GOT3 (cell line): ENCODE measurements at places on chromosomes 6 and 20.
A peak's percentile ranks its signal among the peaks of the same experiment; 100 is the strongest.

DNA sequence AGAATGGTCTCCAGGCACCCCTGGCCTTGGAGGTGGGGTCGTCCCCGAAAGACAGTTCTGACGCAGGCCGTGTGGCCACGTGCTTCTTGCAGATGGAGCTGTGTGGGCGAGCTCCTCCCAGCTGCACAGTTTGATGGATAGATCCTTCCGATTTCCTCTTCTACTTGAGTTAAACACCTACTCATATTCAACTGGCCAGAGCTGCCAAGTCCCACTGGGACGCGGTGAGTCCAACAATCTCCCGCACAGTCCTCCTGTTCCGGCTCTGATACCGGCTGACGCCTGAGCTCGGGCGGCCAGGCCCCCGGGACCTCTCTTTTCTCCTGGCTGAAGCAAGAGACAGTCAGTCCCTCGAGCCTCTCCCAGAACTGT is 57.9 kb upstream of the DACT2 start:
- DNase-seq: no peak

DNA sequence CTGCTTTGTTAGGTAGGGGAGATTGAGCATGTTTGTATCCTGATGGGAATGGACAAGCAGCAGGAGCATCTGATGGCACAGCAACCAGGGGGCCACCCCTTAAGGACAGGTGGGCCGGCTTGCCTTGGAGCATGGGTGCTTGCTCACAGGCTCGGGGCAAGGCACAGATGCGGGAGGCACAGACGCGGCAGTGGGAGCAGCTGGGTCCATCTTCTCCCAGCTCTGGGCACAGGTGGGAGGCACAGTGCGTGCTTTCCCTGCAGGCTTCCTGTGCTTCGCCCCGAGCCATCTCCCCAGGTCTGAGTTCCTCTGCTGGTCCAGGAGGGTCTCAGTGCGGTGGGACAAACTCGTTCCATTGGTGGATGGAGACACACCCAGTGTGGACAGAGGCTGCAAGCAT is 73.6 kb upstream of the BHLHE23 start:
- DNase-seq: no peak

- no peak for DNase-seq
Observed at GRCh38 chr6:24761193-24761835, 13.4 kb upstream of the GMNN start.

GRCh38 chr6:71408787-71409723 is 120.4 kb downstream of the OGFRL1 start:
- no peak for DNase-seq

DNA sequence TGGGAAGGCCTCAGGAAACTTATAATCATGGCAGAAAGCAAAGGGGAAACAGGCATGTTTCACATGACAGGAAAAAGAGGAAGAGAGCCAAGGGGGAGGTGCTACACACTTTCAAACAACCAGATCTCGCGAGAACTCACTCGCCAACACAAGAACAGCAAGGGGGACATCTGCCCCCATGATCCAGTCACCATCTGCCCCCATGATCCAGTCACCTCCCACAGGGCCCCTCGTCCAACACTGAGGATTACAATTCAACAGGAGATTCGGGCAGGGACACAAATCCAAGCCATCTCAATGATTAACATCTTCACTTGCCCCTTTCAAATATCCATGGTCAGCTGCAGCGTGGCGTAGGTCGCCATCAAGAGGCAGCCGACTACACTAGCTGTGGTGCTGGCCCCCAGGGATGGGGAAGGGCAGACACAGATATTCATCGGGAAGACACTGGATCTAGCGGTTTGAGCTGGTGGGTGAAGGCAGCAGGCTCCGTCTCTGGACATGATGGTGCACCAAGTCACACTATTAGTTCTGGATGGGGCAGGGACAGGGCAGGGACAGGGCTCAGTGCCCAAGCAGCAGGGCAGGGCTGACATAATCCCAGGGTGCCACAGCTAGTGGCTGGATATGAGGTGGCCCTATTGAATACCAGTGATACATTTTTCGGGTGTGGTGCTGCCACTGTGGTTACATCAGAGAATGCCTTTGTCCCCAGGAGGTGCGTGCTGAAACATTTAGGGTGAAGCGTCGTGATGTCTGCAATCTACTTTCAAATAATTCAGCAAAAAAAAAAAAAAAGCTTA is 31.6 kb downstream of the TUBB2B start:
- DNase-seq: no peak

- DNase-seq: no peak
Observed at GRCh38 chr6:111548368-111548767, 57.3 kb downstream of the TRAF3IP2 start.

DNA sequence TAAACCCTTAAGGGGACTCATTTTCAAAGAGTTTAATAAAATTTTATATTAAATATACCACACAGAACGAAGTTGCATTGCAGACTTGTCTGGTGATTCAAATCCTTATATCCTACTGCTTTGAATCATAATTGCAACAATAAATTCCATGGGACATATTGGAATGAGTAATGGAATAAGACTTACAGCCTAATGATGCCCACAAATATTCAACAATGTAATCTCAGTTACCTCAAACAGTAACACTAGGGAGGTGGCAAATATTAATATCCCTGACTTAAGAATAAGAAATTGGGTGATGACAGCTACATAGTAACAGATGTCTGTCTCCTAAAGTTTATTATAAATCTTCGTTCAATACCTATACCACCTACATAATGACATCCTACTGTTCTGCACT is 52.6 kb downstream of the BMP5 start:
- DNase-seq: no peak

DNA sequence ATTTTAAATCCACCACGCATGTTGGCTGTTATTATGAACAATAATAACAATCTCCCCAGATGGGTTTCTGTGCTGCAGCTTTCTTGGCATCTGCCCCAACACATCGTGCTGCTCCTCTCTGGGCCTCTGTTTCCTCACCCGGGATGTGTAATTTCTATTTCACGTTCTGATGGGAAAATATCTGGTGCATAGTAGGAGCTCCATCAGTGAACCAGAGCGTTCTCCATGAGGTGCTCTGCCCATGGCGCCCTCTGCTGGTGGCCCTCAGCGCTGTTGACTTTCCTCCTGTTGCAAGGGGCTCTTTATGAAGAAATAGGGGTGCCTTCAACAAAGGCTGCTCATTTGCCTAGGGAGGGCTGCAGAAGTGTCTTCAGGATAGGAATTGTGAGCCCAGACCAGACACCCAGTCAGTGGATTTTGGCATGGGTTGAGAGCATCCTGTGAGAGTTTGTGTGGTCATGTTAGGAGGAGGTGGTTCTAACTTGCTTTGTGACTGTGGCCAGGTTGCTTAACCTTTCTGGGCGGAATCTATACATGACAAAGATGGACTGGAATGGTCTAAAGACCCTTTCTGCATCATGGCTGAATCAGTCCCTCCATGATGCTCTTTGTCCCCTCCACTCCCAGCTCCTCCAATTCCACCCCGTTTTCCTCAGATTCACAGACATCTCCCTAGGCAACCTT is 8.1 kb downstream of the SCRT2 start:
- DNase-seq: no peak

GRCh38 chr6:64850121-64850520 is 856.9 kb downstream of the EYS start:
- no peak for DNase-seq

- DNase-seq: no peak
Observed at GRCh38 chr6:12241493-12242175, 48.5 kb upstream of the EDN1 start.

DNA sequence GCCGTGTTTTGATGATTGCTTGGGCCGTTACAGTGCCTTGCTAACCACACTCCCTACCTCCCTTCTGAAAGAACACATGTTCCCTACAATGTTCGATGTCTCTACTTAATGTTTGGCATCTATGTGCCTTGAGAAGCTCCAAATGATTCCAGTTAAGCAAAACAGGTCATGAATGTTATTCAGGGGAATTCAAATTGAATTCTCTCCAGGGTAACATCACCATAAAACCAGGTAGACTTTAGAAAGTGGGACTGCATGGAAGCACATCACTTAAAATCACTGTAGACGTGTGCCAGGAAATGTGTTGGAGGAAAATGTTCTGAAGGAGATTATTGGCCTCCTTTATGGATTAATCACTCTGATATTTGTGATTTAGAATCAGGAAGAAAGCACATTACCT is 128.1 kb downstream of the ADAT2 start:
- no peak for DNase-seq

DNA sequence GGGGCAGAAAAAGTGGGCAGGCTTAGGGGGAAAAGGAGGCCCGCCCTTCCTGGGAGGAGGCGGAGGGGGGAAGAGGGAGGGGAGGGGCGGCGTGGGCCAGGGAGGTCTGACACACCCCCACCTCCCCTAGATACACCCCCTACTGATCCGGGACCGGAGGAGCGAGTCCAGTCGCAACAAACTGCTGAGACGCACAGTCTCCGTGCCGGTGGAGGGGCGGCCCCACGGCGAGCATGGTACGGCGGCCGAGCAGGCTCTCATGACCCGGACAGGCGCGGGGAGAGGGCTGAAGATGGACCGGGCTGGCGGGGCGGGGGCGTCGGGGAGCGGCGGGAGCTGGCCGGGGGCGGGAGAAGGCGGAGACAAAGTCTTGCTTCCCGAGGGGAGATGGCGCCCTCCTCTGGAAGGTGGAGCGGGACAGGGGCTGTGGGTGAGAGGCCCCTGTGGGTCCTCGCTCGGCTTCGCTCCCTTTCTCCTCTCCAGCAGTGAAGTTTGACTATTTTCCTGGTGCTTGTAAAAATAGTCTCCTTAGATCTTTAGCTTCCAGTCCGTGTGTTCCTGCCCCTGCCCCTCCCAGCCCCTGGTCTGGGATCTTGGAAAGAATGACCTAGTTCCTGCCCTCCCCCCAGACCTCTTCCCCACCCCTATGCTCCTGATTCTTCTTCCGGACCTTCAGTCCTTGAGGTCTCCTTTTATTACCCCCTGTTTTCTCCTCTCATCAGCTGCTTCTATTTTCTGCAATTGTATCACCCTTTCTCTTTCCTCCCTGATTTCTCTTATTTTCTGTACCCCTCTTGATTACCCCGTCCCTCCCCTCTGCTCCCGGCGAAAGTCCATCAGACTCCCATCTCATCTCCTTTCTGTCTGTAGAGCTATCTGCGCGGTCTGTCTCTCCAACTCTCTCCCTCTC is 6.1 kb downstream of the SYNGAP1 start:
- peak; percentile 50 for DNase-seq

DNA sequence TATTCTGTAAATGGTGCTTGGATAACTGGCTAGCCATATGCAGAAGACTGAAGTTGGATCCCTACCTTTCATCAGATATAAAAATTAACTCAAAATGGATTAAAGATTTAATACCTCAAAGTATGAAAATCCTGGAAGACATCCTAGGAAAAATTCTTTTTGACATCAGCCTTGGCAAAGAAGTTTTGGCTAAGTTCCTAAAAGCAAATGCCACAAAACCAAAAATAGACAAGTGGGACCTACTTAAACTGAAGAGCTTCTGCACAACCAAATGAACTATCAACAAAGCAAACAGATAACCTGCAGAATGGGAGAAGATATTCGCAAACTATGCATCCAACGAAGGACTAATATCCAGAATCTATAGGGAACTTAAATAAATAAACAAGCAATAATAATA is 60.3 kb upstream of the RIPPLY2 start:
- no peak for DNase-seq

DNA sequence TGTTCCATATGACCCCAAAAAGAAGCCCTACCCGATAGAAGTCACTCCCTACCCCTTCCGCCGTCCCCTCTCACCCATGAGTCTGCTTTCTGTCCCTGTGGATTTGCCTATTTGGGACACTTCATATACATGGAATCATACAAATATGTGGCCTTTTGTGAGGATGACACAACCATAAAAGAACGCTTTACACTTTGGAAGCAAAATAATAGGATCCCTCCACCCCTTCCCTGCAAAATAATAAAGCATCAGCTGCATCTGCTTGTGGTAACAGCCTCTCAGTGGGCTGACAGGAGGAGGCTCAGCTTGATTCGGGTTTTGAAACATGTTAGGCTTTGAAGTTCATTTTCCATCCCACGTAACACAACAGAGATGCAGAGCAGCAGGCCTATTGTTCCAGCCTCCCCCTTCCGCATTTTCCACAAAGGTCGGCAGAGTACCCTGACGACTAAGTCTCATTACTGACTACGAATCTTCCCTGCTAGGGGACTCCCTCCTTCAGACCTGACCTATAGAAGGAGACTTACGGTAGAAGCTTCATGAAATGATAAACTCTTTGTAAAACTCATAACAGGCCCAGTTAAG is 99.1 kb downstream of the ALDH8A1 start:
- no peak for DNase-seq

- DNase-seq: no peak
Observed at GRCh38 chr6:112384511-112384910, 37.4 kb downstream of the RFPL4B start.

DNA sequence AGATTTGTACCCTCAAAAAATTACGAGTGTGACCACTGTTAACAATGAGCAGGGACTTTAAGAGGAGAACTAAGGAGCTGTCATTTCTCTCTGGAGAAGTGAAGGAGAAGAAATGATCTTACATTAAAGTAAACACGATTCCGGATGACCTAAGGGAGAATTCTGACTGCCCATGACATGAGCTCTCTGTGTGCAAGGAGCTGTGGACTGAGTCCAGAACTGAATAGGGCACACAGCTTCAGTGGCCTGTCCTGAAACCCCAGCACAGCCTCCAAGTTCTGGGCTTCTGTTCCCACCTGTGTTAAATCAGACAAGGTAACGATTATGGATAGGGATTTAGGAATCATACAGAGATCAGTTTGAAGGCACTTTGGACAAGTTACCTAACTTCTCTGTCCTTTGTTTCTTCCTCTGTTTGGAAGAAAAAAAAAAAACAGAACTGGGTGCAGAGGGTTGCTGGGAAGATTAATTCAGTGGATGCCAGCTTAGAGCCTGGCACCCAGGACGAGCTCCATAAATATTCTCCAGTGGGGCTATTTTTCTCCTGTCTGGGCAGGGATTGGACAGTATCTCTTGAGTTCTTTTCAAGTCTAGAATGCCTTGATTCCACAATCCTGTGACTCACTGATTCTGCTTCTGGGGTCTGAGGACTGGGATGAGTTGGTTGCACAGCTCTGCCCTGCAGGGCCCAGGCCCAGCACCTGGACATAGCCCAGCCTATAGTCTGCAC is 65.7 kb downstream of the MRPL14 start:
- no peak for DNase-seq

GRCh38 chr6:130020073-130020906 is 1.9 kb downstream of the L3MBTL3 start:
- DNase-seq: no peak

- no peak for DNase-seq
Observed at GRCh38 chr20:63057171-63058117, 50.7 kb upstream of the BHLHE23 start.

- no peak for DNase-seq
Observed at GRCh38 chr6:108260126-108260808, 573 bp downstream of the SNX3 start.

DNA sequence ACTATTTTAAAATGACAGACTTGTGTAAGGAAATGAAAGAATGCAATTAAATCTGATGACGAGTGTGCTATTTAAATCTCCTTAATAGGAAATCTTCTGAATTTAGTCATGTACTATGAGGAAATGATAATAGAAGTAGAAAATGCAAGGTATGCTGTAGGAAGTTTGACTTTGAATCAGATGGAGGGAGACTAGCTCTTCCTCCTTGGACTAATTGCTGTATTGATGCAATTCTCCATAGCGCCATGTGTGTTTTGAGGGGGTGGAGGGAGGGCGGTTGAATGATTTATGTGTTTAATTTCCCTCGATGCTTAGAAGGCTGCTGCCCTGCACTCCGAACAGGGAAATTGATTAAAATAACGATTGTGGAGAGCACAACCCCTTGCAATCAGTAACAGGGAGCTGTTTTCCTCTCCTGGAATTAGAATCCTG is 214.4 kb upstream of the PRND start:
- no peak for DNase-seq

- no peak for DNase-seq
Observed at GRCh38 chr6:1858196-1858595, 248.5 kb downstream of the FOXC1 start.
